ENCODE measurements at places on chromosomes 4 and X. TPM values are rescaled to one million over a fixed set of nuclear protein-coding genes. Genes with fewer than 3 reads are reported as not detected.

The FGA gene
- not detected for total RNA-seq

The CXCL1 gene
- total RNA-seq = not detected

The MYOZ2 gene
- total RNA-seq = not detected

The NCBP2L gene
- total RNA-seq = not detected

The LARP1B gene
- 16.1 TPM for total RNA-seq

The CHIC1 gene
- total RNA-seq = 5.6 TPM

The PPEF1 gene
- 3.9 TPM for total RNA-seq

The RHOXF1 gene
- 0.98 TPM for total RNA-seq

The PROM1 gene
- total RNA-seq = 36.9 TPM

- no peak for DNase-seq
Observed at GRCh38 chr4:16227462-16227868, 1.2 kb upstream of the TAPT1 start.

DNA sequence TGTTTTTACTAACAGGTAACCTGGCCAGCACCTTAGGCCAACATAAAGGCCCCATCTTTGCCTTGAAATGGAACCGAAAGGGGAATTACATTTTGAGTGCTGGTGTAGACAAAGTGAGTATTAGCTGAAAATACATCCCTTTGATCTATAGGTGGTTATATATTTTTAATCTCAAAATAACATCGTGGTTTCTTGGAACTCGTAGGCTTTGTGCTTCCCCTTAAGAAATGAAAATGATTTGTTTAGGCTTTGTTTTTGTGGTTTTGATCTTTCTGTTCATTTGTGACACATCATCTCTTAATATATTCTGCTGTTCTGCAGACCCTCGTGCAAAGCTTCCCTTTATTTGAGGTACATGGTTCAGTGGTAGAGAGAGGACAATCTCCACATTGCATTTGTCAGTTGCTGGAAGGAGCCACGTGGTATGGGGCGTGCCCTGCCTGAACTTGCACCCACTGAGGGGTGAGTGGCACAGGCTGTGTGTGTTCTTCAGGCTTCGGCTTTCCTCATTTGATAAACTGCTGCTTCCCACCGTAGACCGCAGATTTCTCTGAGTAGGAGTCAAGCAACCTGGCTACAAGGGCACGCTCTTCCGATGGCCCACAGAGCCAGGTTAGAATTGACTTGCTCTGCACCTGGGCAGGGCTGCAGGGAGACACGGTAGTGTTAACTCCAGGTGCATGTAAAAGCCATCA, 72.2 kb downstream of the GPR143 start:
- no peak for DNase-seq

- DNase-seq = no peak
Observed at GRCh38 chrX:71216485-71216884, 6.5 kb upstream of the GJB1 start.

GRCh38 chrX:105463473-105463872, 243.0 kb upstream of the TEX13A start:
- DNase-seq = no peak

DNA sequence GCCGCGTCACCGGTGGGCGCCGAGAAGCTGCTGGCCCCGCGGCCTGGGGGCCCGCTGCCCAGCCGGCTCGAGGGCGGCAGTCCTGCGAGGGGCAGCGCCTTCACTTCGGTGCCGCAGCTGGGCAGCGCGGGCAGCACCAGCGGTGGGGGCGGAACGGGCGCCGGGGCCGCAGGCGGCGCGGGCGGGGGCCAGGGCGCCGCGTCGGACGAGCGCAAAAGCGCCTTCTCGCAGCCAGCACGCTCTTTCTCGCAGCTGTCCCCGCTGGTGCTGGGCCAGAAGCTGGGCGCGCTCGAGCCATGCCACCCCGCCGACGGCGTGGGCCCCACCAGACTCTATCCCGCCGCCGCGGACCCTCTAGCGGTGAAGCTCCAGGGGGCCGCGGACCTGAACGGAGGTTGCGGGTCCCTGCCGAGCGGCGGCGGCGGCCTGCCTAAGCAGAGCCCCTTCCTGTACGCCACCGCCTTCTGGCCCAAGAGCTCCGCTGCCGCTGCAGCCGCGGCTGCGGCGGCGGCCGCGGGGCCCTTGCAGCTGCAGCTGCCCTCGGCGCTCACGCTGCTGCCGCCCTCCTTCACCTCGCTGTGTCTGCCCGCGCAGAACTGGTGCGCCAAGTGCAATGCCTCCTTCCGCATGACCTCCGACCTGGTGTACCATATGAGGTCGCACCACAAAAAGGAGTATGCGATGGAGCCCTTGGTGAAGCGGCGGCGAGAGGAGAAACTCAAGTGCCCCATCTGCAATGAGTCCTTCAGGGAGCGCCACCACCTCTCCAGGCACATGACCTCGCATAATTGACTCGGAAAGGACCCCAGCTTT, 5.6 kb downstream of the PRDM8 start:
- DNase-seq = no peak

- no peak for DNase-seq
Observed at GRCh38 chrX:140274811-140275525, 229.9 kb downstream of the SOX3 start.

GRCh38 chr4:12635629-12636028, 848.5 kb downstream of the RAB28 start:
- no peak for DNase-seq

DNA sequence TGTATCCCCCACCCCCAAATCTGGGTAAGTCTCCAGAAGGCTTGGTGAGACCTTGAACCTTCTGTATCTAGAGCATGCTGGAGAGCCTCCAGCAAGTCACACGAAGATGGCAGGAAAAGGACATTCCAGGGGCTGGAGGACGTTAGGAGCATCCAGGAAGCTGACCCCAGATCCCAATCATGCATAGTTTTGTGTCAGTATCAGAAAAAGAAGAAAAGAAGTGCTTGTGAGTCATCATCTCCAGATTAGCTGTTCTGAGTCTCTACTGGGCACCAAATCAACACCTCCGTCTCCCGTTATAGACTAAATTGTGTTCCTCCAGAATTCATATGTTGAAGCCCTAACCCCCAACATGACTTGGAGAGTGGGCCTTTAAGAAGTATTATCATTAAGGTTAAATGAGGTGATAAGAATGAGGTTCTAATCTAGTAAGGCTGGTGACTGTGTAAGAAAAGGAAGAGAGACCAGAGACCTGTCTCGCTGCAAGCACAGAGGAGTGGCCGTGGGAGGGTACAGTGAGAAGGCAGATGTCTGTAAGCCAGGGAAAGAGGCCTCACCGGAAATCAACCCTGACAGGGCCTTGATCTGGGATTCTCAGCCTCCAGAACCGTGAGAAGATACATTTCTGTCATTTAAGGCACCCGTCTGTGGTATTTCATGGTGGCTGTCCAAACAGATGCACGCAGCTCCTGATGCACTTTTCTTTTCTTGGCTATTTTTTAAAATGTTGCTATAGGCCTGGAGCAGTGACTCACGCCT, 38.1 kb upstream of the CLDN24 start:
- DNase-seq = no peak

DNA sequence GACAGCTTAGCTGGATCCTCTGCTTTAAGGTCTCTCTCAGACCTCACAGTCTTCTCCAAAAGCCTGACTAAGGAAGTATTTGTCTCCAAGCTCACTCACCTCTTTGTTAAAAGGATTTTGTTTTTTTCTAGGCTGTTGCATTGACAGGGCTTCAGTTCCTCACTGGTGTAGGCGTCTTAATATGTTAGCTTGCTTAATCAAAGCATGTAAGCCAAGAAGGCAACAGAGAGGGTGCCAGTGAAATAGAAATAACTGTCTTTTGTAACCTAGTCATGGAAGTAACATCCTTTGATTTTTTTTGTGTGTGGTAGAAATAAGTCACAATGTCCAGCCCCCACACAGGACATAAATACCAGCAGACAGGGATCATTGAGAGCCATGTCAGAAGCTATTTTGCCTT, 58.8 kb downstream of the FIP1L1 start:
- no peak for DNase-seq

DNA sequence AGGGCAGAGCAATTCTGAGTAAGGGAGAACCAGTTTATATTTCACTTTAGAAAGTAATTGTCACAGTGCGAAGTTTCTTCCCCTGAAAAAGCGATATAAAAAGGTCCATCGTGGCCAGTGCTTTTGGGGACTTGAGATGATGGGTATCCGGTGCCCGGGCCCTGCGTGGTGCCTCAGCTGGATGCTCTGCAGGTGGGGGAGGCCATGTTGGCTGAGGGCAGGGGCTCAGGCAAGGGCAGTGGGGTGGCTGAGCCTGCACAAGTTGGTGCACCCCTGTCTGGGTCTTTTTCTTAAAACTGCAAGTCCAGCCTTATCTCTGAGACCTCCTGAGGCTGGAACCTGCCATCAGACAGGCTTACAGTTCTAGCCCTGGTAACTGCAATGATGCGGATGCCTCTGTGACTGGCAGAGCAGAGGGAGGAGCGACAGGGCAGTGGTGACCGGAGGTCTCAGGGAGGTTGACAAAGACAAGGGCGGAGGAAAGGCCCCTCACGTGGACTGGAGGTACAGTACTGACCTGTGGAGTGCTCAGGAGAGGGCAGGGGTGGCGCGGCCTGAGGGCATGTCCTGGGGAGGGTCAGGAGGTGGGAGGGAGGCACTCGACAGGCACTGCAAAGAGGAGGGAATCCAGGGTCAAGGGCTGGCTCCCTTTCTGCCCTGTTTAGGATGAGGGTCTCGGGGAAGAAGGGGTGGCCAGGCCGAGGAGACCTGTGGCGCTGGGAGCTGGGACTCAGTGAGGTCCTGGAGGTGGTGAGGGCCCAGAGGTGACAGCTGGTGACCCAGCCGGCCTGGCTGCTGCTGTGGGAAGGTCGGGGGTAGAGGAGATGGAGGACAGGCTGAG, 1.8 kb downstream of the RGS12 start:
- no peak for DNase-seq

- no peak for DNase-seq
Observed at GRCh38 chr4:113921089-113921794, 58.2 kb downstream of the ARSJ start.

GRCh38 chrX:48681539-48682183, 1.9 kb upstream of the WAS start:
- no peak for DNase-seq

DNA sequence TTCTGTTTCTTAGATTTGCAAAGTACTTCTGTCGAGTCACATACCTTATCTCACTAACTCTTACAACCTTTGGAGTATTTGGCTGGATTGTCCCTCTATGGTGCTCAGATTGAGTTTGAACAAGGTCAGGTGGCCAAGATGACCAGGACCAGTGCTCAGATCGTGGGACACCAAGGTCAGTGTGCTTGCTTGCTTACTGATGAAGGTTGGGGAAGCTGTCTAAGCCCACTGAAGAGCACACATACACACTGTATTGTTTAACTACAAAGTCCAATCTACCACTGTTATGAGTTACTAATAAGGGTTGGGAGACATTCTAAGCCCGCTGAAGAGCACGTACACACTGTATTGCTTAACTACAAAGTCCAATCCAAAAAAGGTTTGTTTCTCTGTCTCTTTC, 53.7 kb downstream of the TAB3 start:
- no peak for DNase-seq

DNA sequence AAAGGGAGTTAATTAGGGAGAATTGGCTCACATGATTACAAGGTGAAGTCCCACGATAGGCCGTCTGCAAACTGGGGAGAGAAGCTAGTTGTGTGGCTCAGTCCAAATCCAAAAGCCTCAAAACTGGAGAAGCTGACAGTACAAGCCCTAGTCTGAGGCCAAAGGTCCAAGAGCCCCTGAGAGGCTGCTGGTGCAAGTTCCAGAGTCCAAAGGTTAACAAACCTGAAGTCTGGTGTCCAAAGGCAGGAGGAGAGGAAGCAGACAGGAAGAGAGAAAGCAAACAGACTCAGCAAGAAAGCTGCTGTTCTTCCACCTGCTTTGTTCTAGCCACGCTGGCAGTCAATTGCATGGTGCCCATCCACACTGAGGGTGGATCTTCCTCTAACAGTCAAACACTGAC, 29.0 kb upstream of the SPACA5B start:
- DNase-seq = no peak

DNA sequence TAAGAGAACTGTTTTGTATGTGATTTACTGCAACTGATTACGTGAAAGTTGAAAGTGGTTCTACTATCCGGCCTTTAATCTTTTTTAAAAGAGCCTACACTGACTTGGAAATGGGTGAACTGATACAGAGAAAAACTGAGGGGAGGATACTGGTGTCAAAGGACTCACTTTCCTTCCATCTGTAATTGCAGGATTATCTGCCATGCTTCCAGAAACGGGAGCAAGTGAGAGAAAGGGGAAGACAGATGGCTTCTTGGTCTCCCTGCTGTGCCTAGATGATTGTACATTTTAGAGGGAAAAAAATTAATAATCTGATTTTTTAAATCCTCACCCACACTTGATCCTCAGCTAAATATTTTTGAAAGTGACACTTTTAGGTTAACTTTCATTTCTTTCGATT, 88.3 kb upstream of the GRID2 start:
- DNase-seq = no peak

- DNase-seq = no peak
Observed at GRCh38 chr4:108611365-108611764, 9.0 kb upstream of the RPL34 start.

DNA sequence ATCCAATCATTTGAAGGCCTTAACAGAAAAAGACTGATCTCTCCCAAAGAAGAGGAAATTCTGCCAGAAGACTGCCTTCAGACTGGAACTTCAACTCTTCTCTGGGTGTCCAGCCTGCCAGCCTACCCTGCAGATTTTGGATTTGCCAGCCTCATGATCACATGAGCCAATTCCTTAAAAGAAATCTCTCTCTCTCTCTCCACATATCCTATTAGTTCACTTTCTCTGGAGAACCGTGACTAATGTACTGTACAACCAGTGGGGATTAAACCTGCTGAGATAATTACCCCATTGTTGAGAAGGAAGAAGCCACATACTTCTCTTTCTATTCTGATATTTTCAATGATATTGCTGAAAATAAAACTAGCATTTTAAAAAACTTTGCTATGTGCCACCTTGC, 711.3 kb upstream of the AMOT start:
- DNase-seq = no peak

- no peak for DNase-seq
Observed at GRCh38 chr4:173146456-173146855, 22.2 kb upstream of the GALNT7 start.

DNA sequence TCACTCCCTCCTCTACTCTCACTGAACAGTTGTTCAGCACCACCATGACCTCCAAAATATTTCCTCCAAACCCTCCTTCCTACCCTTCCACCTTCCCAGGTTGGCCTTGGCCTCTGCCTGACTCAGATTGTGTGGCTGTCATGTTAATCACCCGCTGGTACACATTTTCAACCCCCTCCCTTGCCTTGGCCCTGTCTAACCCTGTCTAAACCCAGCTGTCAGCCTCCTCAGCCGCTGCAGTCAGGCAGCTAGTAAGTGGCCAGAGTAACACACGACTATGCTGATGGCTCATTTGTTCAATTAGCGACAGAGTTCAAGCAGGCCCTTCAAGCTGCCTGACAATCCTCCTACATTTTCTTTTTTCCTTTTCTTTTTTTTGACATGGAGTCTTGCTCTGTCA, 18.0 kb downstream of the ING2 start:
- no peak for DNase-seq

- DNase-seq = no peak
Observed at GRCh38 chr4:120850018-120850599, 72.4 kb downstream of the PRDM5 start.

- no peak for DNase-seq
Observed at GRCh38 chrX:140821280-140821679, 111.7 kb downstream of the LINC00632 start.

GRCh38 chr4:98963538-98964433, 31.7 kb upstream of the METAP1 start:
- no peak for DNase-seq
